ENCODE measurements at places on chromosomes 12 and 14.

DNA sequence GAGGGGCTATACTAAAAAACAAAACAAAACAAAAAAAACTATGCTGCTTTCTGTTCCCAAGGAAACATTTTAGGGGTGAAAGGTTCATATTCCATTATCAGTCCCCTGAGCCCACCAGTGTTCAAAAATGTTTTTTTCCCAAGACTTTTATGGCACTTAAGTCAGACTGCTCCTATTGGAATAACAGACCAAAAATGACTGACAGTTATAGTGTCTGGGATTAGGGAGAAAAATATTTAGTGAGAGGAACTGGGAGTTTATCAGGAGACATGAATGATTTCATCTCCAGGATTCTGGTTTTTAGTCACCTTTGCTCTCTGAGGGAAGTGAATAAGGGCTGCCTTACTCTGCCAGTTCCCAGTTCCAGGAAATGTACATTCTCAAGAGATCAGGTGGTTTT lies 68.0 kb downstream of the PDE3A start:
- DNase-seq, result no peak

DNA sequence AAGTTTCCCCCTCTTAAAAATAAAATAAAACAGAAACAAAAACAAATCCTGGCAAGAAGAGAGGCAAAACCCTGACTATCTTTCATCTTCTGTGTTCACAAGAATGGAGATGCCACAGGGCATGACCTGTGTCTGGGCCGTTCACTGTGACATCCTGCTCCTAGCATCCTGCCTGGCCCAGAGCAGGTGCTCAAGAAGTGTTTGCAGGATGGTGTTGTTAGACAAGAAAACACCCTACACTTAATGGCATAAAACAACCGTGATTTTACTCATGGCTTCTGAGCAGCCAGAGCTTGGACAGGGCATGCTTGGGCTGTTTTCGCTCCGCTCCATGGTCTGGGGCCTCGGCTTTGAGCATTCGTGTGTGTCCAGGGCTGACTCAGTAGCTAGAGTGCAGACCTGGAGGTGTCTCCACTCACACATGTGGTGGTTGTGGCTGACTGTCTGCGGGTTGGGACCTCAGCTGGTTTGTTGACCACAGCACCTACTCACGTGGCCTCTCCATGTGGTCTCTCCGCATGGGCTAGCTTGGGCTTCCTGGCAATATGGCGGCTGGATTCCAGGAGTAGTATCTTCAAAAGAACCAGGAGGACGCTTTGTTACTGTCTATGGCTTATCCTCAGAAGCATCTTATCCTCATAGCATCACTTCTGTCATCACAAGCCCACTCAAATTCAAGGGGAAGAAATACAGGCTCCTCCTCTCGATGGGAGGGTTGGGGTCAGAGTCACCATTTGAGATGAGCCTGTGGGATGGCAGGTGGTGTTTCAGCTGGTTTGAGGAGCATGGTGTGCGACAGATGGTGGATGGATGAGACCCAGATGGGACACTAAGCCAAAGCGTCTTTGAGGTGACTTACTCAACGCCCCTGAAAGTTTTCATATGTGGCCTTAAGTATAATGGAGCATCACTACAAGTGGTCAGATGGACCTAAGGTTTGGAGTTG lies 33.2 kb upstream of the FZD10 start:
- no peak for DNase-seq

DNA sequence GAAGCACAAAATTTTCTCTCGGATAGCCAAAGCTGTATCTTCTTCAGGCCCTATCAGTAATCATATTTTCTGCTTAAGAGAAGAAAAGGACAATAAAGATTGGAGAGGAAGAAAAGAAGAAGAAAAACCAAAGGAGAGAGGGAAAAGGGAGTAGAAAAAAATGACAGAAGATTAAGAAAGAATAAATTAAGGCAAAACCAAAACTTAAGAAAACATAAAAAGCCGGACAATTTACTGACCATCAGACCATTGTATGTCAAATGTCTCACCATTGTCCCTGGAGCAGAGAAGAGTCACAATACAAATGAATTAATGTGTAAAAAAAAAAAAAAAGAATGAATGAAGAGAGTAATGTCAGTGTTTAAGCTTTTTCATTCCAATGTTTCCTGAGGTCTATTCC lies 1274.8 kb downstream of the FSCB start:
- no peak for DNase-seq

GRCh38 chr12:62190689-62191490 lies 69.3 kb upstream of the USP15 start:
- no peak for DNase-seq
